ENCODE measurements at places on chromosomes 3 and 15.
A peak's percentile ranks its signal among the peaks of the same experiment; 100 is the strongest.

- DNase-seq: no peak
These were observed 6.9 kb upstream of the ZNF662 start for GRCh38 chr3:42898896-42899675.

GRCh38 chr3:157136647-157137387 is 23.1 kb downstream of the CCNL1 start:
- no peak for DNase-seq

GRCh38 chr3:161558236-161558635 is 61.6 kb downstream of the OTOL1 start:
- DNase-seq: no peak

DNA sequence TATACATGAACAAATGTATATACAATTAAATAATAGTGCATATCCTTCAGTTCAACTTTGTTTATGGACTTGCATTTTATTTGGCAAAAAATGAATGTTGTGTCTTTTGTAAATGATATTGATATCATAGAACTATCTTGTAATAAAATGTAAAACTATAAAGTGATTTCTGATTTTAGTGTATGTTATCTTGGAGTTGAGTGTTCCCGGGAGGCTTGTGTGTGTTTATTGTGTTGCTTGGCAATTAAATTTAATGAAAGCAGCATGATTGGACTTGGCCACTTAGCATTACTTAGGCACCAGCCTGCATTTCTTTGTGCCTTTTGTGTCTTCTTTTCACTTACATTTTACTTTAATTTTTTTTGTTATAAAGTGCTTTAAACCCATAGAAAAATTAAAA is 10.6 kb downstream of the ARHGEF26 start:
- DNase-seq: no peak

GRCh38 chr15:39997031-39997430 is 42.0 kb downstream of the SRP14 start:
- DNase-seq: no peak

DNA sequence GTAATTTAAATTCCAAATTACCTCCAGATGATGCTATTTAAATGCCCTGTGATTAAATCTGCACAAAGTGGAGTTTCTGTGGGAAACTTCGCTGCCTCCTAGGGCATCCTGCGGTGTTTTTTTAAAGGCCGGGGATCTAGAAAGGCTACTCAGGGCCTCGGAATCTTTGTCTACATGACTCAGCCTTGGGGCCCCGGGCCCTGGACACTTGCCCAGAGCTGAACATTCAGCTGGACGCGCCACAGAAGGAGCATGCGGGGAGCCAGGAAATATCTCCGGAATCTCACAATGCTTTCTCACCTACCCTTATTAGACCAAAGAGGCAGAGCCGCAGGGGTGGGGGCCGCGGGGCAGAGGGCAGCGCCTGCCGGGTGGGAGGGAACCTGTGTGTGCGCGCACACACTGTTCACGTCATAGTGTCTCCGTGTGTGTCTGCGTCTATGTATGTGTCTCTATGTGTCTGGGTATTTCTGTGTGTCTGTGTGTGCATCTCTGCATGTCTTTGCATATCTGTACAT is 145.5 kb upstream of the TPM1 start:
- DNase-seq: peak; percentile 98

- DNase-seq: no peak
These were observed 4.6 kb downstream of the DENND6A start for GRCh38 chr3:57688291-57688690.

- no peak for DNase-seq
These were observed 65.6 kb upstream of the PRICKLE2 start for GRCh38 chr3:64290864-64291263.

DNA sequence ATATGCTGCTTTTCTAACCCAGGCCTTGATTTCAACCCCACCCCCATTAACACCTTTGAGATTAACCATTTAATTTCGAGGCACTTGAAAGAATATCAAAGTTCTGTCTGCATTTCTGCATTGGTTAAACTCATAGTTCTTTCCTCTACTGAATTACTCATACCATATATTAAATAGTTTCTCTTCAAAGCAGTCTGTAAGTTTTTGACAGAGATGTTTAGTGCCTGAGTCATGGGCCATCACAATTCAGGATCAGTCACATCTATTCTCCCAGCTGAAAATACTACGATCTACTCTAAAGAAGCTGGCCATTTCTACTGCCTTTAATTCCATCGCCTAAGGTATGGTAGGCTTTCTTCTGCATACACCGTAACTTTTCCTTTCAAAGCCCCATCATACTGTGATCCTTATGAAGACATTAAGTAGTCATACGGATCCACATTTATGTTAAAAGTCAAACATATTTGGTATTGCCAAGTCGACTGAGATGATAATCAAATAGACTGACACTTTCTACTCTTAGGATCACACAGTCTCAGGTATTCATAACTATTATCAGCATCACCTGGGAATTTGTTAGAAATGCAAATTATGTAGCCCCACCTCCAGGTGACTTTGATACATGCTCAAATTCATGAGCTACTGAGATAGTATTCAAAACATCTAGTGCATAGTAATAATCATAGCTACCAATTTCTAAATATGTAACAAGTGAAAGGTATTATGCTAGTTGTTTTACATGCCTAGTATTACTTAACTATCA is 489.4 kb upstream of the IL12A start:
- no peak for DNase-seq

GRCh38 chr3:46285931-46286619 is 43.8 kb downstream of the CCR3 start:
- no peak for DNase-seq

DNA sequence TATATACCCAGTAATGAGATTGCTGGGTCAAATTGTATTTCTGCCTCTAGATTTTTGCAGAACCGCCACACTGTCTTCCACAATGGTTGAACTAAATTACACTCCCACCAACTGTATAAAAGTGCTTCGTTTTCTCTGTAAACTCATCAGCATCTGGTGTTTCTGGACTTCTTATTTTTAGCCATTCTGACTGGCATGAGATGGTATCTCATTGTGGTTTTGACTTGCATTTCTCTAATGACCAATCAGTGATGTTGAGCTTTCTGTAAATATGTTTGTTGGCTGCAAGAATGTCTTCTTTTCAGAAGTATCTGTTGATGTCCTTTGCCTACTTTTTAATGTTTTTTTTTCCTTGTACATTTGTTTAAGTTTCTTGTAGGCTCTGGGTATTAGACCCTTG is 182.9 kb upstream of the TRIM42 start:
- DNase-seq: no peak

DNA sequence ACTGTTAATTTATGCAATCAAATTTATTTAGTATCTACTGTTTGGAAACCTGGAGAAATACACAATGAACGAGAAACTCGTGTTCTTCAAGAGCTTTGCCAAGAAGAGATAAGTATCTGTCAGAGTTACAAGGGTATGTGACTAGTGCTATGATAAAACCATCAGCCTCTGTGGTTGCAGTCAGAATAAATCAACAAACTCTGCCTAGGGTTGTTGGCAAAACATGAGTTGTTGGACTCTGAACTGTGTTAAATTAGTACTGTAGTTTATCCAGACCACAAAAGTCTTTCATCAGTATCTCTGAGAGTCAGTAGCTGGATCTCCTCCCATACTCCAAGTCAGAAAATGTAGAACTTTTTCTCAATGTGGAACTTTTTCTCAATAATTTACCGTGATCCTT is 918.4 kb downstream of the NAALADL2 start:
- no peak for DNase-seq

GRCh38 chr3:22225161-22225560 is 474.2 kb upstream of the ZNF385D start:
- DNase-seq: no peak

- DNase-seq: no peak
These were observed 32.3 kb downstream of the SLC9C1 start for GRCh38 chr3:112261742-112262141.

- DNase-seq: no peak
These were observed 16.5 kb downstream of the ALPK3 start for GRCh38 chr15:84833447-84834228.

DNA sequence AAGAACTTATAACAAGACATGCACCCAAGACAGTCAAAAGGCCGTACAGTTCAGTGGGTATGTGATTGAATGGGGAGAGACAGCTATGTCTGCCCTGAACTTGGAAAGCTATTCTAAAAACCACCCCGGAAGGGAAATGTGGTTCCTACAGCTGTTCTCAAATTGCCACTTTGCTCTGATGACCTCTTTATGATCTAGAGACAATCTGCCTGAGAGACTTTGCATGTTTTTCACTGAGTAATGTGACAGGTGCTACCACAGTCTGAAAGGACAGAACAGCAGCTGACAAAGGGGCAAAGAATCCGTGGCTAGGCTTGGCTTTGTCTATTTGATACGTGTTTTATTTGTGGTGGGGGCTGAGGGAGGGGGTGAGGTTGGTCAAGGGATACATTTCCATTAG is 148.3 kb upstream of the NPHP3 start:
- DNase-seq: no peak

DNA sequence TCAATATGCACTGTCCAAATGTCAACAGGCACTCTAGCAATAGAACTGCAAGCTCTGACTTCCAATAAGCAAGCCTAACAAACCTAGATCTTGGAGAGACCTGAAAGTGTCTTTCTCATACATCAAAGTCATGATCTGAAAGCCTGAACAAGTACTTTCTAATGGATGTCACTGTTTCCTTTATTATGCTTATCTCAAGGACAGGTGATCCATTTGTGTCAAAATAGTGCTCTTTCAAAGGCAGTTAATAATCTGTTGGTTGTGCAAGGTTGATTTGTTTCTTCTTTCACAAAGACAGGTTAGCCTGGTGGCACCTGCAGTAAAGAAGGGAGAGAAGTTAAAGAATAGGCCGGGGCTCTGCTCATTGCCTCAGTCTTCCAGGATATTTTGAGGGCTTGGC is 146.8 kb downstream of the EPHB1 start:
- DNase-seq: no peak

GRCh38 chr15:94877833-94878232 is 646.5 kb downstream of the MCTP2 start:
- no peak for DNase-seq

- peak; percentile 20 for DNase-seq
These were observed 6.8 kb upstream of the ZNF280D start for GRCh38 chr15:56739964-56740640.

- DNase-seq: no peak
These were observed 57.9 kb downstream of the BTD start for GRCh38 chr3:15659254-15659975.

- DNase-seq: peak; percentile 29
These were observed 27.2 kb downstream of the INTS14 start for GRCh38 chr15:65583701-65584100.

DNA sequence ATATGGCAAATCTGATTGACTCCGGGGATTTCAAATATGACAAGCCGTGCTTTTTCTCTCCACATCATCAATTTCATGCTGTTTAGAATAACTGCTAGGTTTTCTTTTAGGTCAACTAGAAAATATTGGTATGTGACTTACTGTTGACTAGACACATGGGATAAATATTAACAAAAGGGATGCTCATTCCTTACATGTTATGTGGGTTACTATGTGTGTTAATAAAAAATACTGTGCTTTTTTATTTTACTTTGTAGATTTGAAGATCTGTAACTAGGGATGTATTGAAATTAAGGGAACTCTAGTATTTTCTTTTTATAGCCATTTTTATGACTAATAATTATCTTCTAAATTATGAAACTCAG is 264.6 kb upstream of the COL8A1 start:
- no peak for DNase-seq

DNA sequence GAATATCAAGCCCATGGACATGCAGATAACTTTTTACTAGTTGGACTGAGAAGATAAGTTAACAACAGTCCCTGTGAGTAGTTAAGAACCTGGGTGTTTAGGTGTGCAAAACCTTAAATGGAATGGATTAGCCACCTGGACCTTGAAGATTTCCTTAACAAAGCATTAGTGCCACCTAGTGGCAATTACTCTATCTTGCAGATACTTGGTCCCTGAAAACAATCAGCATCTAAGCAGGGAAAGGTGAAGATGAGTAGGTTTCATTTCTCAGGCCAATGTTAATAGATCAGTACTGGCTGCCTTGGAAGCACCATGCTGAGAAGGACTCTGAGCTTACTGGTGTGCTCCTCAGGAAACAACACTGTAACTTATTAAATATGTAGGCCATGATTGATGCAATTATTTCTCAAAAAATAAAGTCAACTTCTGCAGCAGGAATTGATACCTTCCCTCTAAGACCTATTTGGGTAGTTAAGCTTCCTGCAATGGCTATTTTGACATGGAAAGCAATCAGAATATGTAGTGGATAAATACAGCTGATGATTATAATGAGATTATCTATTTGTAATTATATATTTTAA is 329.4 kb downstream of the TBC1D5 start:
- peak; percentile 67 for DNase-seq

GRCh38 chr15:65385870-65386258 is 8.1 kb upstream of the IGDCC3 start:
- no peak for DNase-seq

DNA sequence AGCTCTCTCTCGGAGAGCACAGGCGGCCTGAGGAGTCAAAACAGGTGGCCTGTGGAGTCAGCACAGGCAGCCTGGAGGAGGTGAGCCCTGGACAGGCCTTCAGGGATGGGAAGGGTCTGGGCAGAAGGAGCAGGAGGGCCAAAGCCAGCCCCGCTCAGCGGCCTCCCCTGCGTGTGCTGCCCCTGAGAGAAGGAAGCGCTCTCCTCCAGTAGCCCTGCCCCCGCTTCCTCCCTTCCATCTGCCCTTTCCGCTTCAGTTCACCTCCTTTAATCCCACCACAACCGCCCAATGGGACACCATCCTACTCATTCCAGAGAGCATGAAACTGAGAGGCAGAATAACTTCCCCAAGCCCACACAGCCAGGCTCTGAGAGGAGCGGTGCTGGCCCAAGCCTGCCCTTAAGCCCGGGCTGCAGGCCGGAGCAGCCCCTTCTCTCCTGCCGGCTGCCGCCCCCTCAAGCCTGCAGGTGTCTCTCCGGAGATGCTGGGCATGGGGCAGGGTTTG is 3.2 kb upstream of the NR2E3 start:
- DNase-seq: peak; percentile 14

DNA sequence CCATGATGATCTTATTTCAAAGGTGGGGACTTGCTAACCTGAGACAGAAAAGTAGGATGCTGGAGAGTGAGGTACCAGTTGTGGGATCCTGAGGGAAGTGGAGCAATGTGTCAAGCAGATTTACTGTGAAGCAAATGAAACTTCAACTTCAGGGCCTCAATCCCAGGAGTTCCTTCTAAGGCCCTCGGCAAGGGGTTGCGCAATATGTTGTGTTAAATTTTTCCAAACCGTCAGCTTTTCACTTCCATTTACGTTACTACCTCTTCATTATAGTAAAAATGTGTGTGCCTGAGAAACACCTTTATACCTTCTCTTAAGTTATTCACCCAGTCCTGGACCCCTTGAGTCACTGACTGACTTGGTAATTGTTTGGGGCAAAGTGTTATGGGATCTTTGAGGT is 42.5 kb upstream of the KCNH8 start:
- no peak for DNase-seq

DNA sequence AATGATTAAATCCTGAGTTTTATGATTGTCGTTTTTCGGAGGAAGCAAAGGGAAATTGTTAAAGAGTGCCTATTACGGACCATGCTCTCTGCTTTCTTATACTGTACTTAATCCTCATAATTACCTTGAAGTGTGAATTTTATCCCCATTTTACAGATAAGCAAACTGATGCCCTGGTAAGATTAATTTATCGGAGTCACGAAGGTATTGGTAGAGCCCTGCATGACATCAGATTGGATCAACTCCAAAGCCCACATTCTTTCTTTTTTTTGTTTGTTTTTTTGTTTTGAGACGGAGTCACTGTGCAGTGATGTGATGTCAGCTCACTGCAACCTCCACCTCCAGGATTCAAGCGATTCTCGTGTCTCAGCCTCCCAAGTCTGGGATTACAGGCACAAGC is 1.6 kb upstream of the GNB4 start:
- no peak for DNase-seq

- no peak for DNase-seq
These were observed 35.7 kb upstream of the RPL32 start for GRCh38 chr3:12877040-12877439.

- DNase-seq: no peak
These were observed 80.4 kb downstream of the SEMA5B start for GRCh38 chr3:122947196-122947595.

All from ACHN (cell line).